ENCODE measurements at places on chromosomes 5 and 9.
A peak's percentile ranks its signal among the peaks of the same experiment; 100 is the strongest.

DNA sequence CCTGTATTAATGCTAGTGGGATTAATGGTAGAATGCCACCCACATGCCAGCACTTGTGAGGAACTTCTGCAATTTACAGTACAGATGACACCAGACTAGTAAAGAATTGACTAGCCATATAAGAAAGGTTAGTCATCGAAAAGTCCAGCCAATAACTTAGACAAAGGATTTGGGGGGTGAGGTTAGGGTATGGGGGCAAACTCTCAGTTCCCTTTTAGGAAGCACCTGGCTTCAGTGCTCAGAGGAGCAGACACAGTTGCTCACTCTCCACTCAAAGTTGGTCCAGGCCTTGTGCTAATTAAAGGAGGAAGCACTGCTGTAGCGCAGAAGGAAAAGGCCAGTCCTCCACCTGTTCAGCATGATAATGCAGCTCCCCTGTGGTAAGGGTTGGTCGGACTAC, 25.2 kb downstream of the TGFBR1 start:
- peak; percentile 97 for ATAC-seq

GRCh38 chr9:22817181-22817580, 370.6 kb downstream of the DMRTA1 start:
- no peak for ATAC-seq

DNA sequence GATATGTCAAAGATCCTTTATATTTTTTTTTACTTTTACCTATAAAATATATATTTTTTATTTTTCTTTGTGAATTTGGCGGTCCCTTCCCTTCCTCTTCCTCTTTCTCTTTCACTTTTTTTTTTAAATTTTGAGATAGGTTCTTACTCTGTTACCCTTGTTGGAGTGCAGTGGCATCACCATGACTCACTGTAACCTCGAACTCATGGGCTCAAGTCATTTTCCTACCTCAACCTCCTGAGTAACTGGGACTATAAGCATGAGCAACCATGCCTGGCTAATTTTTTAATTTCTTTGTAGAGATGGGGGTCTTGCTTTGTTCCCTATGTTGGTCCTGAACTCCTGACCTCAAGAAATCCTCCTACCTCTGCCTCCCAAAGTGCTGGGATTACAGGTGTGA, 258.0 kb upstream of the CLINT1 start:
- ATAC-seq, result no peak

DNA sequence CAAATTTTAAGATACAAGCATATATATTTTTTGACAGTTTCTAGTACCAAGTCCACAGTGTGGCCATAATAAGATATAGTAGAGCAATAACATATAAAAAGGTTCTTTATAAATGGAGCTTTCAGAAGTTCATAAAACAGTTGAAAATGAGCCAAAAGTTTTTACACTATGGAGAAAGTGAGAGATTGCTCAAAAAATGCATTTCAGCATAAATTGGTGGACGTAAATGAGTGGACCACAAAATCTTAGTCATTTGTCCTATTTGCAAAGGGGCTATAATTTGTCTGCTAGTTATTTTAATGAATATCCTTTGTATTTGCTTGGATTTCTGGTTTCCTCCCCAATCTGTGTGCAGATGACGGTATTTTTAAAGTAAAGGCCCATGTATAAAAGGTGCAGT, 159.4 kb upstream of the DAP start:
- no peak for ATAC-seq

GRCh38 chr9:89609426-89610006, 4.7 kb downstream of the GADD45G start:
- ATAC-seq, result no peak

- no peak for ATAC-seq
Observed at GRCh38 chr9:135487281-135488012, 7.9 kb downstream of the PPP1R26 start.

GRCh38 chr9:15711531-15711930, 158.7 kb downstream of the CCDC171 start:
- no peak for ATAC-seq

DNA sequence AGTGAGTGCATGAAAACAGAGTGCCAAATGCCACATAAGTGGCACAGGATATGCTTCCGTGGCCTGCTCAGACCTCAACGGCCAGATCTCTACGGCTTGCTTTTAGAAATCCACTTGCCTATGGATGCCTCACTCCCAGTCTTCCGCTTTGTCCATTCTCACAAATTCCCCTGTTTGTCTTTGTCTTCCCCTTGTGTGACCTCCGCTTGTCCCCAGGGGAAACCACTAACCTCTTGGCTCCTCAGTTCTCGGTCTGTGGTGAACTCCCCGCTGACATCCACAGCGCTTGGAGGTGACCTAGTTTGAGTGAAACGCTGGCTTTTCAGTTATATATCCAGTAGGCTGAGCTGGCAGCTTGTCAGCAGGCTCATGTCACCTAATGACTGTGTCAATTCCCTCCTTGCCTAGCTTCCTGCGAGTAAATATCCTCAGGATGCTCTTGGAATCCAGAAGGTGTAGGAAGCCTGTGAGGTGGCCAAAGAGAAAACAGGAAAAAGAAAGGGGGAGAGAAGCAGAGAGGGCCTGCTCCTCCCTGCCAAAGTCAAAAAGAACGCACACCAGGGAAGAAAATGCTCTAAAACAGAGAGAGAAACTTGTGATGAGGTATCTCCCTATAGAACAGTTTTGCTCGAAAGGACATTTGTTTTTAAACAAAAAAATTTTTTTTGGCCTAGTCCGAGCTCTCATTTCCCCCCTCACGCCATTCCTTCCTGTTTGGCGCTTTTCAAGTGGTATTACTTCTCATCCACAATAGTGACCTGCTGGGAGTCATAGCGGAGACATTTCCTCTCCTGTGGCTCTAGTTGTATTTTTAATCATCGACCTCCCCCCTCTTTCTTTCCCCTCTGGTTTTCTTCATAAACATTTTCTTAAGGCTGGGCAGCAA, 101.6 kb upstream of the SPRY4 start:
- no peak for ATAC-seq

GRCh38 chr9:34362614-34363214, 14.0 kb downstream of the MYORG start:
- ATAC-seq, result no peak

- ATAC-seq, result peak; percentile 18
Observed at GRCh38 chr9:93223260-93224180, 39.6 kb downstream of the WNK2 start.

DNA sequence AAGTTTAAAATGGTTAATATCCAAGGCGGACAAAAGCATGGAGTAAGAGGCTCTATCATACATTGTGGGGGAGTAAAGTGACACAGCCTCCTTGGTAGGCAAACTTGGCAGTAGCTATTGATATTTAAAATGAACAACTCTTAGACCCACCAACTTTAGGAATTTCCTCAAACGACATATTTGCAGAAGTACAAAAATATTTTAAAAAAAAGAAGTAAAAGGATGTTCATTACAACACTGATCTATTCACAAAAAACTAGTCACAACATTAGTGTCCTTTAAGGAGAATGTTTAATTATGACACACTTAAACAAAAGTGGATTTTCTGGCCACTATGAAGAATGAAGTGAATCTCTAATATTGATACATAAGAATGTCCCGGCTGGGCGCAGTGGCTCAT, 1.7 kb downstream of the ALG2 start:
- no peak for ATAC-seq

DNA sequence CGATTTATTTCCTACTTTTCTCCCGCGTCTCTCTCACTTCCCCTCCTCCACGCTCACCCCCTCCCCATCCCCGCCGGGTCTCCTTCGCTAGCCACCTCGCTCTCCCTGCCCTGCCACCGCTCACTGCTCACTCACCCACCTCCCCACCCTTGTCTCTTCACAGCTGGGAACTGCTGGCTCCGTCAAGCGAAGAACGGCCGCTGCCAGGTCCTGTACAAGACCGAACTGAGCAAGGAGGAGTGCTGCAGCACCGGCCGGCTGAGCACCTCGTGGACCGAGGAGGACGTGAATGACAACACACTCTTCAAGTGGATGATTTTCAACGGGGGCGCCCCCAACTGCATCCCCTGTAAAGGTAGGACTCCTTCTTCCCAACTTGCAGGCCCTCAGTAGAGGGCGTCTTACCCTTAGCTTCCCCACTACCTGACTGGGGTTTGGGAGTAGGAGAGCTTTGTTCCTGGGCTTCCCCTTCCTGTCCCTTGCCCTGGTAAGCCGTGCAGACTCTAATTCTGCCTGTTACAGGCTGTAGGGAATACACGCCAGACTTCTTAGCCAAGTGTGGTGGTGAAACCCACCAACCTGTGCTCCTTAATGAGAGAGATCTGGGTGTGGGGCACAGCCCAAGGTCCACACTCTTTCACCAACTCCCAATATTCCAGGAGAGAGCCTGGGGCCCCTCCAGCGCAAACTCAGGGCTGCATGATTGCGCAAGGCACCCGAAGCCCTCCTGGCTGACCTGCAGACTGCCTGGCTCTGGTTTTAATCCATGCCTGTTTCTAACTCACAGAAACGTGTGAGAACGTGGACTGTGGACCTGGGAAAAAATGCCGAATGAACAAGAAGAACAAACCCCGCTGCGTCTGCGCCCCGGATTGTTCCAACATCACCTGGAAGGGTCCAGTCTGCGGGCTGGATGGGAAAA, 2.5 kb downstream of the FST start:
- ATAC-seq, result peak; percentile 53

- no peak for ATAC-seq
Observed at GRCh38 chr5:54363669-54364068, 53.3 kb upstream of the ARL15 start.

DNA sequence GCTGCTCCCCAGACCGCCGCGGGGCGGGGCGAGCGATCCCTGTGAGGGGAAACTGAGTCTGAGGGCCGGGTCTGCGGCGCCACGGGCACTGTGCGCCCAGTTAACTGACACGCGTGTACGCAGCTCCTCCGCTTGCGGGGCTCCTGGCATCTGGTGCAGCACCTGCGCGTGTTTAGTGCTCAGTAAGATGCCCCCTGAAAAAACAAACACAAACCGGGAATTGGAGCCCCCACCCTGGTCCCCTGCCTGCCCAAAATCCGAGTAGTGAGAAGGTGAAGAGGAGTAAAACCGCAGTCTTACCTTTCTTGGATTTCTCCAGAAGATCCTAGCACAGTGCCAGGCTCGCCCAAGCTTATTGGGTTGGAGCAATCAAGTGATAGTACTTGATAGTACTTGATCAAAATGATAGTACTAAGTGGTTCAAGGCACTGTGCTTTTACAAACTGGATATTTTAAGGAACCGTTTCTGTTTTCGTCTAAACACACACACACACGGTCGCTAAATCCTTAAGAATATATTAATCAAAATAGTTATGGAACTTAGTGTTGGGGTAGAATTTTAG, 2.7 kb upstream of the TRAF1 start:
- ATAC-seq, result no peak
